ENCODE measurements at places on chromosomes 1 and 21.

DNA sequence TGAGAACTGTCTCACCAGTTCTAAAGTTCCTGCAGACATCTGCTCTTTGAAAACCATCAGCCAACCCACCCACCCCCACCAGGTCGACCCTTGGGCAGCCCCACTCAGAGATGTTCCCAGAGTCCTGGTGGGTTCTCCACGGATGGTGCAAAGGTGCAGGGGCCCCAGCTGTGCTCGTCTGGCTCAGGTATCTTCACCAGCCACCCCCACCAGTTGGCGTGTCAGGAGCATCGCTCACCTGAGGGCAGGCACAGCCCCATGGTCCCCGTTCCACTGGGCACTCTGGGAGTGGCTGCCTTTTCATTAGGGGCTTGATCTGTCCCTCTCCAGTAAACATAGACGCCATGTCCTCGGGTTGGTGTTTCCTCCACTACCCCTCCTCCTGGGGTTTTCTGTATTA is 70.5 kb downstream of the UMODL1 start:
- DNase-seq = no peak

DNA sequence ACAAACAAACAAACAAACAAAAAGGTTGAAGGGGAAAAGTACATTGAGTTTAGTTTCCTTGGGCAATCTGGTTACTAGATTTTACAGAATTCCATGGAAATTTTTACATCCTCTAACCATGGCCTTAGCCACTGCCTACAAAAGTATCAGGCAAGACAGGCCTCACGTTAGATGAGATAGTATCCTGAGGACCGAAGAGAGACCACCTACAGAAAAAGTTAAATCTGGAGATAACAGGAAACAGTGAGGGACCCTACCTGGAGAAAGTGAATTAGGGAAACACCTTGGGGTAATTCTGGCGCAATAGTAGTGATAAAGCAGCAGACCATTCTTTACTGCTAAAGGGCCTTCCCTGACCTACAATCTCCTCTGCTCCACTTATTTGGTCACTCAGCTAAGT is 8.7 kb downstream of the RAB29 start:
- no peak for DNase-seq

GRCh38 chr1:207818971-207819451 is 67.2 kb downstream of the CD46 start:
- no peak for DNase-seq

DNA sequence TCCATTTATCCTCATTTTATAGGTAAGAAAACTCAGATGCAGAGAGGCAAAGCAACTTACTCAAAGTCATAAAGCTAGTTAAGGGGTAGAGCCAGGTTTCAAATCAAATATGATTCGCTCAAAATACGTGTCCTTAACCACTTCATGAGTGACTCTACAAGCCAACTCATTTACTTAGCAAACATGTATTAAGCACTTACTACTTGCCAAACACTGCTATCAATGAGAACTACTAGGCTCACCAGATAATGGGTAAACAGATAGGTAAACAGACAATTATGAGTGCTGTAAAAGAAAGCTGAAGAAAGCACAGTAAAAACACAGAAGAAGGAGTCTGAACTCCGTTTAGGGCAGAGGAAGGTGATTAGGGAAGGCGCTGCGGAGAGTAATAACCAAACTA is 65.9 kb downstream of the WDR64 start:
- no peak for DNase-seq

DNA sequence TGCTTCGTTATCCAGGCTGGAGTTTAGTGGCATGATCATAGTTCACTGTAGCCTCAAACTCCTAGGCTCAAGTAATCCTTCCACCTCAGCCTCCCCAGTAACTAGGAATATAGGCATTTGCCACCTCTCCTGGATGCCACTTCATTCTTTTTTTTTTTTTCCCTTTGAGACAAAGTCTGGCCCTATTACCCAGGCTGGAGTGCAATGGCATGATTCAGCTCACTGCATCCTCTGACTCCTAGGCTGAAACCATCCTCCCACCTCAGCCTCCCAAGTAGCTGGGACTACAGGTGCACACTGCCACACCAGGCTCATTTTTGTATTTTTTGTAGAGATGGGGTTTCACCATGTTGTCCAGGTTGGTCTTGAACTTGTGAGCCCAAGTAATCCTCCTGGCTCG is 19.3 kb downstream of the OSBPL9 start:
- DNase-seq = no peak

DNA sequence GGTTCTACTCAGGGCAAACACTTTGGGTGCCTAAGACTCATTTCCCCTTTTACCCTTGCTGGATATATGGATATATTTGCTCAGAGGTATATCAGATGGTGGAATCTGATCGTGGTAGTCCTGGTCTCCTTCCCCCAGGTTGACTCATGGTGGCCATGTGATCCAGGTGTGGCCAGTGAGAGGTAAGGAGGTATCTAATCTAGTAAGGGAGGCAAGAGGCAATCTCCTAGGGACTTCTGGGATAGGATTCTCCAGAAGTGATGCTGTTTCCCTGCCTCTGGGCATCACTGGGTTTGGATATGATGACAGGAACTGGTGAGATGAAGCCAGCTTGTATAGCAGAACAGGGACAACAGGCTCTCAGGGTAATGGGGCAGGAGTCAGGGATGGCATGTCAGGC is 8.5 kb upstream of the DENND2D start:
- DNase-seq = no peak

Measured in right renal cortex interstitium (tissue), 3 donors.